Cerebellar cortex (tissue), 1 donor: ENCODE measurements at places on chromosomes 1 and 21.

DNA sequence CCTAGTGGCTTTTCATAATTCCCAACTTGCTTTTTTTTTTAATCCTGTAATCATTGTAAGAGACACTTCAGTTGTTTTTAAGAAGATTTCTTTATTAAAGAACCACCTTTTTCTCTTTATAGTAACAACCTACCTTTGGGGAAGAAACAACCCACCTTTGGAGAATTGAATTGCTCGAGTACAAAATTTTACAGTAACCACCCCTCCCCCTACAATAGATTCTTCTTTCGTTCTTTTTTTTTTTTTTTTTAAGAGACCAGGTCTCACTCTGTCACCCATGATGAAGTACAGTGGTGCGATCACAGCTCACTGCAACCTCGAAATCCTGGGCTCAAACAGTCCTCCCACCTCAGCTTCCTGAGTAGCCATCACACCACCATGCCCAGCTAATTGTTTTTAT, 2.1 kb upstream of the LRRC40 start:
- no peak for DNase-seq

GRCh38 chr1:116255486-116256285, 117.4 kb upstream of the ATP1A1 start:
- DNase-seq: no peak

GRCh38 chr1:96363826-96364225, 357.8 kb upstream of the PTBP2 start:
- DNase-seq: no peak

DNA sequence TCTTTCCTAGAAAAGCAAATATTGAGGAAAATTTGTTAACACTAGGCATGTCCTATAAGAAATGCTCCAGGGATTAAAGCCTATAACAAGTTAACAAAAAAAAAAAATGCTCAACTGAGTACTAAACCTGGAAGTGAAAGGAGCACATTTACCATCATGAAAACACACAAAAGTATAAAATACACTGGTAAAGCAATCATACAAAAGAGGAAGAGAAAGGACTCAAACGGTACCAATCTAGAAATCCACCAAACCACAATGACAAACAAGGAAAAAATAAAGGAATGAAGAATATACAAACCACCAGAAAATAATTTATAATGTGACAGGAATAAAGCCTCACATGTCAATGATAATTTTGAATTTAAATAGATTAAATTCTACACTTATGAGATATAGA, 21.2 kb downstream of the CD1E start:
- no peak for DNase-seq

- no peak for DNase-seq
Observed at GRCh38 chr1:18069903-18070302, 37.7 kb upstream of the IGSF21 start.

DNA sequence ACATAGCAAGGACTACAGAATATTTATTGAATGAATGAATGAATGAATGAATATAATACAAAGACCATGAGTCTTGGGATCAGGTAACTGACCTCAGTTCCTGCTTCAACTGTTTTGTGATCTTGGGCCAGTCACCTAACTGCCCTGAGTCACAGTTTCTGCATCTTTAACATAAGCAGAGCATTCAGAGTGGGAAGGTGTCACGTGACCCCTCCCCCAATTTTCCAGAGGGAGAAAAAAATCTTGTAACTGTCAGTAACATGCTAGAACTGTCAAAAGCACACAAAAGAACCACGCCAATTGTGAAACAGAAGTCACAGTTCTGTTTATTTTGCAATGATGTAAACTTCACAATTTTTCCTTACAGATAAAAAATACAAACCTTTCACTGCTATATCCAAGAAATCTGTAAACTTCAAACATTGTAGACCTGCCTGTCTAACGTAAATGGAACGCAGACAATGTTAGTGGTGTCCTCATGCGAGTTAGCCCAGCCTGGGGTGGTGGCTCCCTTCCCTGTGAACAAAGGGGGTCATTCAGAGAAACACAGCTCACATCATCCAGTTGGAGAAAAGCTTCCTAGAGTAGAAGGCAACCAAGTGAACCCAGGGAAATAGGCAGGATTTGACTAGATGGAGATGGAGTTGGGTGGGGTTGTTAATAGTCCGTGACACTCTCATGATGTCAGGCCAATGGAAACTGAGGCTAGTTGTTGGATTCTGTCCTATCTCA, 211.8 kb upstream of the ZC3H12A start:
- no peak for DNase-seq

DNA sequence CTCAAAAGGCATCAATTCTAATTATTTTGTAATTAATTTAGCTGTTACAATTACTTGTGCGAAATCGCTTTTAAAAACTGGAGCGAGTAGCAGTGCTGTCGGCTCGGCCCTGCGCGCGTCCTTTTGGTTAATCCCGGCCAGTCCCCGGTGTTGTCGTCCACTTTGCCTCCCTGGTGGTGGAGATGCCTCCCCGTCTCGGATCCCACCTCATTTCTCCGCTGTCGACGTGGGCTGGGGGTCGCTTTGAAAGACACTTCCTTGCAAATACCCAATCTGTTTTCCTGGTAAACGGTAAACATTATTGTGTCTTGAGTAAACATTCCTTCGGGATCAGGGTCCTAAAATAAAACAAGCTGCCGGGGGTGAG, 3.7 kb downstream of the FOXD3 start:
- DNase-seq: no peak
